ENCODE measurements at places on chromosomes 12 and 14. TPM values are rescaled to one million over a fixed set of nuclear protein-coding genes. Genes with fewer than 3 reads are reported as not detected.

DNA sequence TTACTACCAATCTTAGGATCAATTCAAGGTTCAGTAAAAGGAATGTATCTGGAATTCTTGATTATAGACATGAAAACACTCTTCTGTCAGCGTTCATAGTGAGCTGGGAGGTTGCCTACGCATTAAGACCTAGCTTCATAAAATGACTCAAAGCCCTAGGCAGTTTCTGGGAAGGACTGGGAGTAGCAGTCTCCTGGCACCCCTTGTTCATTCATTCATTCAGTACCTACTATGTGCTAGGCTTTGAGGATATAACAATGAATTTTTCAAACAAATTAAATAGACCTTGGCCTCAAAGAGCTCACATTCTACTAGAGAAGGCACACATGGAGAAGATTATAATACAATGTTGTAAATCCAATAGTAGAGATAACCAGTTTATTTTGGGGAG lies 46.1 kb downstream of the MDM2 start:
- no peak overlapping the region for H3K27ac ChIP-seq
- DNase-seq: no peak
- no peak overlapping the region for H3K4me3 ChIP-seq

DNA sequence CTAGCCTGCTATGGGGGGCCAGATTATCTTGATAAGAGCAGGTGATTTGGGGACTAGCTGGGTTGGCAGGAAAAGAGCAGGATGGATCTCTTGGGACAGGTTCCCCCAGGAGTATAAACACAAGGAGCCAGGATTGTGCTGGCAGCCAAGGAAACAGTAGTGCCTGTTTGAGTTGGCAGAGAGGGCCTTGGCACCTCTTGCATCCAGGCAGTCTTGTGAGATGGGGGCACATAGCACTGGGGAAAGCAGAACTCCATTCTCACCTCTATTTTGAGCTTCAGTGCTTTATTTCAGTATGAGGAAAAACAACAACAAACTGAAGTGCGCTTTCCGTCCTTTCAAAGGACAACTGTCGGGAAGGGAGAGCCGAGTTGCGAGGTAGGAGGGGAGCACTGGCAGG lies 9.4 kb upstream of the UNC119B start:
- H3K36me3 ChIP-seq: peaks cover 61% of the 10 kb centered on the region
- H3K4me3 ChIP-seq: no peak overlapping the region

DNA sequence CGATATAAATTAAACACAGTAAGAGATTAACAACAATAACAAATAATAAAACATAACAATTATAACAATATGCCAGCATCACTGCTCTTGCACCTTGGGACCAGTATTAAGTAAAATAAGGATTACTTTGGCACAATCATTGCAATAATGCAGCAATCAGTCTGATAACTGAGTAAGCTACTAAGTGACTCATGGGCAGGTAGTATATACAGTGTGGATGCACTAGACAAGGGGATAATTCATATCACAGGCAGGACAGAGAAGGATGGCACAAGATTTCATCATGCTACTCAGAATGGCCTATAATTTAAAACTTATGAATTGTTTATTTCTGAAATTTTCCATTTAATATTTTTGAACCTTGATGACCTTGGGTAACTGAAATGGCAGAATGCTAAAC lies 290.7 kb downstream of the ALG10B start:
- H3K27ac ChIP-seq: no peak overlapping the region
- no peaks in the 10 kb centered on the region for H3K27me3 ChIP-seq

- peaks cover 45% of the 10 kb centered on the region for H3K36me3 ChIP-seq
- no peaks in the 10 kb centered on the region for H3K27me3 ChIP-seq
- H3K4me3 ChIP-seq: peak overlapping the region; percentile 28
- peak overlapping the region; percentile 82 for H3K27ac ChIP-seq
Observed at GRCh38 chr12:6462234-6462995, 8.1 kb downstream of the VAMP1 start.

DNA sequence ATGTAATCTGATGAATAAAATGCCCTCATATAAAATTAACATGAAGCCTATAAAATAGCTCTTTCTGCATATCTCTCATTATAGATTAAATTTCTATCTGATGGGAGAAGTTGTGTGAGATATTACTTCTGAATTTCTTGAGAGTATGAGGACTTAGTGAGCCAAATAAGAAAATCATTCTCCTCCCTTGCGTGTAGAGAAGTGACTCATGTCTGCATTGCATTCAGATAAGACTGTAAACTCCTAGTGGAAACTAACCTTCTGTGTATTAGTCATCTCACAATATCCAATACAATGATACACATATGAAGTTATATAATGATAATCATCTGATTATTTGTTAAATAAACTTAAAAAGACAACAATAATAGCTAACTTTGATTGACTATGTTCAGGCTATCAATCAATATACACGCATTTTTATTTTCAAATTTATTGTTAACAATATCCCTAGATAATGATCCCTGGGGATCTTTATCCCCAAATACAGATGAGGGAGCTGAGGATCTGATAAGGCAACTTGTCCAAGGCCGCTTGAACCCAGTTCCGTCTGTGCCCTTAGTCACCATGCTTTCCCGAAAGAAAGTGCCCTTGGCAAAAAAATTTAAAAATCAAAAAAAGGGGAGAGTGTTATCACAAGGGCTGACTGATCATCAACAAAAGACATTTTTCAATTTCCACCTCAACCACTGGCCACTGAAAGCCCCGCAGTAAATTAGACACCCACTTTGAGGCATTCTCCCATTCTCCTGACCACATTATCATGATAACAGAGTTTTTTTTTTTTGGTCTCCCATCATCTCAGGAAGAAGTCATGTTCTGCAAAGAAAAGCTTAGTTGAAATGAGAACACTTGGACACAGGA lies 189.2 kb upstream of the RASSF8 start:
- H3K4me3 ChIP-seq: no peak overlapping the region
- no peak for DNase-seq
- H3K27me3 ChIP-seq: no peaks in the 10 kb centered on the region
- H3K36me3 ChIP-seq: no peaks in the 10 kb centered on the region

- no peaks in the 10 kb centered on the region for H3K36me3 ChIP-seq
- H3K4me1 ChIP-seq: no peaks in the 10 kb centered on the region
- peaks cover 4% of the 10 kb centered on the region for H3K27me3 ChIP-seq
- no peak for DNase-seq
- no peak overlapping the region for H3K27ac ChIP-seq
Observed at GRCh38 chr12:24780697-24781368, 168.1 kb downstream of the BCAT1 start.

Gene NRL
- total RNA-seq: 2.9 TPM

Data from CD4-positive, alpha-beta memory T cell (primary cell).